ENCODE measurements at places on chromosomes 1 and 21.

DNA sequence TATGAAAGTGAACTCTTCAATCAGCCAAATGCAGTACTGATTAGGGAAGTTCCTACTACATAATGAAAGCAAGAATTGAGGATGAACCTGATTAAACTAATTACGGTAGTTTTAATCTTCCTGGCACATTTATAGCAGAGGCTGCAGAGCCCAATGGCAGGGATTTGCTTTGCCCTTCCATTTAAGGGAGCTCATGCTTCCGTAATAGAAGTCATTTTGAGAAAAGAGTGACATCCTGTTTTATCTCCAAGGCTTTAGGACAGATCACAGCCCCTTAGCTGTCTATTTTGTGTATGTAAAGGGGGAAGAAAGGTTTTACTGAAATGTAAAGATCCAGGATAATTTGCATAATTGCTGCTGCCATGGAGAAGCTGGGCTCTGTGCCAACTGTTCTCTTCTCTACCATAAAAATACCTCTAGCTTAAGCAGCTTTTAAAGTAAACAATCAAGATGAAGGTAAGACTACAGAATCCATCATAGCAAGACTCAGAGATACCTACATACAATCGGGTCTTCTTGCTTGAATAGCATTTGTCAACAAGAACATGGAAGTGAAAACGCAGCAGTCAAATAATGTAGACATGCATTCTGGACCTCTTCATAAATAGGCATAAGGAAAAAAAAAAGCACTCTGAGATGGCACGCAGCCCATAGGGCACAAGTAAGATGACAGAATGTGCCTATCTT lies 62.5 kb downstream of the ASH1L start:
- DNase-seq, result no peak

DNA sequence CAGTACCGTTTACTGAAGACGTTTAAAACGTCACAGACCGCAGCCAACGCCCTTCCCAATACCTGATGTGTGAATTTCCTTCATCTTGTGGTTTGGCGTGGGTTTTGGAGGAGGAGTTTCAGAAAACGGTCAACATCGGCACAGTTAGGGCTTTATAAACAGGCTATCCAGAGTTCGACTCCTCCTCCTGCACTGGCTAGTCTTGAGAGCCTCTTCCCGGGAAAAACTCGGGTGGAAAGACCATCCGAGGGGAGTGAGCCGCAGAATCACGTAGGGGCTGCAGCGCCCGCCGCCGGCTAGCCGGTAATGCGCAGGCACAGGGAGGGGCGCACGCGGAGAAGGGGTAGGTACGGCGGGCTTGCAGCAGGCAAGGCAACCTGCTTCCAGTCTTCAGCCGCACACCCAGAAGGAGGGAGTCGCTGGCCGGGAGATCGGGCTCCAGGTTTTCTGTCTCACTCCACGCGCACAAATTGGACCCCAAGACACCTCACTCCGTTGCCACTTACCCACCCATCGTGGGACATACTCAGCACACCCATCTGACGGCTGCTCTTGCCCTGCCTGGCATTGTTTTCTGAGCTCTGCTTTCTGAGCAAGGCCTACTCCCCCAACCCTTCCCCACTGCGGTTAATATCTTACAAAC lies 25.4 kb downstream of the SLC19A2 start:
- DNase-seq, result no peak

GRCh38 chr1:99808391-99809115 lies 41.6 kb upstream of the AGL start:
- DNase-seq, result peak; percentile 75

- DNase-seq, result no peak
Observed at GRCh38 chr1:226908913-226909312, 31.2 kb upstream of the COQ8A start.

DNA sequence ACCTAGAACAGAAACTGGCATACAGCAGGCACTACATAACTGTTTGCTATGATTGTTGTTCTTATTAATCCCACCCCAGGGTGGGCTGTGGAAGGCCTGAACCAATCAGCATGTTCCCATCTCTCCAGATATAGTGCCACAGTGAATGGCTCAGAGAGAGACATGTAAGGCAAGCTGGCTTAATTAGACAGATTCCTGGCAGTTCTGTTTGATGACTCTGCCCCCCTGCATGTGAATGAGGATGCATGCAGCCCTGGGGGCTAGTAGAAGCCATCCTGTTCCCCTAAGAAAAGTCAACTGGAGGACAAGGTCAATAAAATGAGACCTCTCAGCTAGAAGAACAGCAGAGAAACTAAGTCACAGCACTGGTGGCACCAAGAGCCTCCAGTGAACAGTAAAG lies 130.3 kb downstream of the GLIS1 start:
- no peak for DNase-seq

- no peak for DNase-seq
Observed at GRCh38 chr1:176144526-176144925, 62.6 kb downstream of the COP1 start.

GRCh38 chr1:234545517-234546386 lies 64.2 kb downstream of the IRF2BP2 start:
- DNase-seq, result no peak

DNA sequence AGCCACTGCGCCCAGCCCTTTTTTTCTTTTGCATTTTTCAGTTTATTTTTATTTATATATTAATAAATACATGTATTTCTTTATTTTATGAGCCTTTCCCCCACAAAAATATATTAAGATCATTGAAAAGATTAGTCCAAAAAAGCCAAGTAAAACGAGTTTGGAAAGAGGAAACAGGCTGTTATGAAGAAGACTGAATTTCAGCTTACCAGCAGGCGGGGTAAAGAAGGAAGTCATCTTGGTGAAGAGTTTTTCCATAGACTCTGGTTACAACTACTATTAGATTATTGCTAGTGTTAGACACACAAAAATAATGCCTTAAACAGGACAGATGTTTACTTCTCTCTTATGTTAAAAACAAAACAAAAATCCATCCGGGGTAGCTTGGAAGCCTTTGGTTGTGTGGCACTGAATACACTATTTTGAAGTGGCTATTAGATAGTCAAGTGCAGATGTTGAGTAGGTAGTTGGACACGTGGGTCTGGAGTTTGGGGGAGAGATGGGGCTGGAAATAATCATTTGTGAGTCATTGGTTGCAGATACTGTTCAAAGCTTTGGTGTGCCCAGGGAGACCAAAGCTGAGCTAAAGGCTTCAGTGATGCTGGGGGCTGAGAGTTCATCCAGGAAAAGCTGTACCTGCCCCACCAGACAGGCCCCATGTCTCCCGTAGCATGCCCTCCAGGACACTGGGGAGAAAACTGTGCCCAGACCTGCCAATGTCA lies 8.7 kb upstream of the LRRC71 start:
- DNase-seq, result no peak

DNA sequence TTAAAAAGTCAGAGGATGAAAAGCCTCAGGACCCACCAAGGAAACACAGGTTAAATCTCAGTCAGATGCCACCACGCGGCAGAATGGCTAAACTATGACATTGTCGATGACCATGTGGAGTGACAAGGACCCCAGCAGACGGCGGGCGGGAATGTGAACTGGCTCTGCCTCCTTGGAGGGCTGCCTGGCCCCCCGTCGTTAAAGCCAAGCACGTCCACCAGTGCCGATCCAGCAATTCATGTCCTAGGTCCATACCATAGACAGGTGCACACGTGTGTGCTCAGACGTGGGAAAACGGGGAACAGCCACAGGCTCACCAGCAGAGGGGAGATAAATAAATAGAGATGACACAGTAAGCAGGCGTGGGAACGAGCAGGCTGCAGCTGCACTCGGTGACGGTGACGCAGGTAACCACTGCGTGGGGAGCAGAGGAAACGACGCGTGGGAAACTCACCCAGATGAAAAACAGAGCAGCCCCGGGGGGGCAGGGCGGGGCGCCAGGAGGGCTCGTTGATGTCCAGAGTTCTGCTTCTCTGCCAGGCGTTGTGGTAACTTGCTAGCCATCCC lies 28.3 kb upstream of the PCBP3 start:
- DNase-seq, result no peak

GRCh38 chr1:57741521-57741920 lies 317.7 kb upstream of the DAB1 start:
- DNase-seq, result no peak

GRCh38 chr1:74470251-74470650 lies 42.2 kb downstream of the LRRC53 start:
- DNase-seq, result no peak

- no peak for DNase-seq
Observed at GRCh38 chr1:63936276-63936675, 162.5 kb downstream of the ROR1 start.

GRCh38 chr1:85319491-85319890 lies 43.1 kb upstream of the BCL10 start:
- no peak for DNase-seq

GRCh38 chr1:232386721-232387510 lies 243.0 kb downstream of the SIPA1L2 start:
- DNase-seq, result no peak

DNA sequence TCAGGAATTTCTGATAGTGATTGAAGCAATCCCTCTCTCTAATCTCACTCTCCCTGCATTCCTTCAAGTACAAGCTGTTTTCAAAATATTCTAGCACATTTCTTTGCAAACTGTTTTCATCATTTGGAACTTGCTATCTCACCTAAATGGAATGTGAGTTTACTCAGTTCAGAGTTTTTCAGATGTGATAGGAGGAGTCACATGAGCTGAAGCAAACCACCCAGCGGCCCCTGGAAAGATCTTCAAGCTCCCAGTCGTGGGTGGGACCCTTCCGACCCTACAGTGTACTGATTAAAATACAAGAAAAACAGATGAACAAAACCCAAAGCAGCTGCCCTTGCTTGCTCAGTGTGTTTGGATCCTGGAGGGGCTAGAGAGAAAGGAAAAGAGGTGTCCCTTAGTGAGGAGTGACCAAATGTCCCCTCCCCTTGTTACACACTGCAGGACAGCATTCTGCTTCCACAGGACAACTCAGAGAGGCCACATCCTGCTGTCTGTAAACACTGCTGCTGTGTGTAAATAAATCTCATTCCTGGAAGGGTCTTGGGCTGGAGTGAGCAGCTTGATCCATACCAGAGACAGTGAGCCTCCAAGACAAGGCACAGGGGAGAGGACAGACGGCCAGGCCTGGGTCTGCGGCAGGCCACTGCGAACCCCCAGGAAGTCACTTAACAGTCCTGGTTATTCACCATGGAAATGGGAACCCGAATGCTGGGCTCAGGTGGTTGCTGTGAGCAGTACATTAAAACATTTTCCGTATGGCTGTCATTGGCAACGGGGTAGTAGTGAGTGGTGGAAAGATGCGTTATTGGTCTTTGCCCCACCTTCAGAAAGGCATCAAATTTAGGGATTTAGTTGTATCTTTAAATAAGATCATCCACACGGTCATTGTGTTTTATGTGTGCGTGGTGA lies 229.2 kb downstream of the RHOU start:
- peak; percentile 64 for DNase-seq

GRCh38 chr1:28249013-28249865 lies 10.1 kb upstream of the SESN2 start:
- DNase-seq, result no peak

DNA sequence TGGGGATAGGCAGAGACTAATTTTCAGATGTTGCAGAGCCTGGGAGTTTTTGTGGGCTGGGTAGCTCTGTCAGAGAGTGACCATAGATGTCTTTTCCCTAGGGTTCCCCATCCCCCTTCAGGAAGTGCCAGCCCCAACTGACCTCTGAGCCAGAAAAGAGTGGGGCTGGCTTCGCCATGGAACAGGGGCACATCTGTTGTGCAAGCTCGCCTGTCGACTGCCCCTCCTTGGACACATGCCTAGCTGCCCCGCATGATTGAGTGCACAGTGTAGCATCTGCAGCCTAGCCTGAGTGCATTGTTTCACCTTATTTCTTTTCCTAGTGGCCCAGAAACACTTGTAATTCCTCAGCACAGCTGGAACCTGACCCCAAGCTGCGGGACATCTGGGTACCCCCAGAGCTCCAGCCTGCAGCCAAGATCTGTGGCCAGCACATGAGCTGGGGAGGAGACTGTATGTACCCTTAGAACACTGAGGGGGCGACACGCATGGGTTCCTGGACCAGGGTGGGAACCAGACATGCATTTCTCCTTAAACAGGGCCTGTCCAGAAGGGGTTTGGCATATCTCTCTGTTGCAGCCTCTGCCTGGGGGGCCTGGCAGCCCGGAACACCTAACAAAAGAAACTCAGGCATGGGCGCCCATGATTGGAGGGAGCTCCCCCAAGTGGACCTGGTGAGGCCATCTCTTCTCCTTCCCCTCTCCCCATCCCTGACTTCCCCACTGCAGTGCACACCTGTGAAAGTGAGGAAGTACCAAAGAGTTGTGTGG lies 55.2 kb downstream of the SYT14 start:
- no peak for DNase-seq

DNA sequence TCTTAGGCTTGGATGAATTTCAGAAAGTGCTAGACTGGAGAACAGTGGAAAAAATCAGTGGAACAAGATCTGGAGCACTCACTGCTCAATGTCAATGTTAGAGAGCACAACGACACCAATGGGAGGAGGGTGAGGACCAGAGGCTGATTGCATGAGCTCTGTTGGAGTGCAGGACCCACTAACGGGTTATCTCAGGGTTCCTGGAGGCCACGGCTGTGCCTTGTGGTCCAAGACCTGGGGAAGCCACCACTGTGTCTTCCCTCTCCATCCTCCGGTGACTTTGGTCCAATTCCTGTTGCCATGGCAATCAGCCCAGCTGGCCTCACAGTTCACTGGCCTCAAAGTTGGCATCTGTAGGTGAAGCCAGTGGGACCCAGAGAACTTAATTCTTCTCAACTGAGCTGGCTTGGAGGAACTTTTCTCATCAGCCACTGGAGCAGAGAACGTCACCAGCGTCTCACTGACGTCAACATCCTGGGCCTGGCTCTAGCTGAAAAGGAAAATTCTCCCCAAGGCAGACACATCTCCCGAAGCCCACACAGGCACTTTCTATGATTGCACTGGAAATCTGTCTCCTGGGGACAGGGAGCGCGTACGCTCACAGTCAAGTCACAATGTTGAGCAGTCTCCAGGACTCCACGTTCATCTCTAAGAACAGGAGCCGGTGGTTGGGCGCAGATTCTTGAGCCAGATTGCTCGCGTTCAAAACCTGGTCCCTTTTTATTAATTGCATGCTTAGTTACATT lies 21.9 kb upstream of the GPR157 start:
- no peak for DNase-seq

- no peak for DNase-seq
Observed at GRCh38 chr1:217115404-217116380, 392.5 kb upstream of the ESRRG start.

GRCh38 chr1:9281908-9282695 lies 10.6 kb upstream of the SPSB1 start:
- DNase-seq, result no peak

DNA sequence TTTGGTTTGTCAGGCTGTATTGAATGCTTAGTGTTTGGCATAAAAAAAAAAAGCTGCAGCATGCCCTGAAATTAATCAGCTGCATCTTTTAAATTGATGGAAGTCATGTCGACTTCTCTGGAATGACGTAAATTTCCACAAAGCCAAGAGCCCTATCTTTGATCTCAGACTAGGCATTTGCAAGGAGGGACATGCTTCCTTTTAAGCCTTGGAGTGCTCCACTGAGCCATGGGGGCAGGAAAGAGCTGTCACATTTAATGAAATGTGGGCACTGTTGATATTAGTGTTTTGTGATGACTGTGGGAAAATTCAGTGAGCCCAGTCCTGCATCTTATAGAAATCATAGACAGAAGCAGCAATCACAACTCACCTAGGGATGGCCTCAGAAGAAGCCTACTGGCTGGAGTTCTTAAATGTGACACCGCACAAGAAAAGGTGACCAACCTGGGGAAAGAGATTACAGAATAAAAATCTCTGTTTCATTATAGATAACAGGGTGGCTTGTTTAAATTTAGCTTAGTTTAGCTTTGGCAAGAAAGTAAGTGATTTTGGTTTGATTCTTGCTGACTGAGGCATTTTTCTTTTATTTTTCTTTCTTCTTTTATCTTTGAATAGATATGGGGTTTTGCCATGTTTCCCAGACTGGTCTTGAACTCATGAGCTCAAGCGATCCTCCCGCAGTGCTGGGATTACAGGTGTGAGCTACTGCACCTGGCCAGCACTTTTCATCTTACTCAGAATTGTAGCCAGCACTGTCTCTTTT lies 188.2 kb downstream of the HHAT start:
- DNase-seq, result no peak

All from BJ (cell line).